ENCODE measurements at places on chromosomes 7 and 10.

DNA sequence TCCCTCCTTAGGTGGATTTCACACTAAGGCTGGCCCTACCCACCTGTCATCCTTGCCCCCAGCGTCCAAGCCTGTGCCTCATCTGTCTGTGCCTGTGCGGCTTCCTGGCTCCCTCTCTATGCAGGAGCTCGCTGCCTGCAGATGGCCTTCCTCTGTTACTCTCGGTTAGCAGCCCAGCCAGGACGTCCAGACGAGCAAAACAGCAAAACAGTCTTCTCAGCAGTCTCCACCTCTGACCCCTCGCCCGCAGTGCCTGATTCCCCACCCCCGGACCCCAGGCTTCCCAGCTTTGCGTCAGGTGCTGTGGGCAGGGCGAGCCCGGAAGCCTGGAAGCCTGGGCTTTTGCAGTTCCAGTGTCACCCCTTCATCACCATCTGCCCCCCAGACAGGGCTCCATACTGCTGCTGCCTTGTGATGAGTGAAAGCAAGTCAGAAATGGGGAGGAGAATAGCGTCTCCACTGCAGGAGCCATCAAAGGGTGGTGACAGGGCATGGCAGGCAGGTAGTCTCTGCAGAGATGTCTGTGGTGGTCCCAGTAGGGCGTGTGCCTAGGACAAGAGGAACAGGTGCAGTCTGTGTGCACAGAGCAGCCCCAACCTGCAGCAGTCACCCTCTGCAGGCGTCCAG, 88.5 kb downstream of the ADCY1 start:
- DNase-seq, result no peak

GRCh38 chr7:64602518-64602917, 39.6 kb upstream of the ZNF680 start:
- no peak for DNase-seq

DNA sequence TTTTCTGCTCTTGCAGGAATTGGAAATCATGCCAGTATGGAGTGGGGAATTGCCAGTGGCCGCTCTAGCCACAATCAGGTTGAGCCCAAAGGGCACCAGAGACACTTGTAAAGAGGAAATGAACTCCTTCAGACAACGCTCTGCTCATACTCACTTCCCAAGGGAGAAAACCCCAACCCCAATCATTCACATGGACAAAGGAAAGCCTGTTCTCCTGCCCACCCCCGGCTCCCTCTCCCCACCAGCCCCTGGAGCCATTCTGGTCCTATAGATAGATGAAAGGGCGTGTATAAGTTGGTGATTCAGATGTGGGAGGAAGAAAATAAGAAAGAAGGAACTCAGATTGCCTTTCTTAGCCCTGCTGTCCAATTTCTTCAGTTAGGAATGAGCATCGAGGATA, 57.4 kb downstream of the GFRA1 start:
- DNase-seq, result no peak

- DNase-seq, result no peak
These were observed 97.6 kb downstream of the TCERG1L start for GRCh38 chr10:131213741-131214505.

DNA sequence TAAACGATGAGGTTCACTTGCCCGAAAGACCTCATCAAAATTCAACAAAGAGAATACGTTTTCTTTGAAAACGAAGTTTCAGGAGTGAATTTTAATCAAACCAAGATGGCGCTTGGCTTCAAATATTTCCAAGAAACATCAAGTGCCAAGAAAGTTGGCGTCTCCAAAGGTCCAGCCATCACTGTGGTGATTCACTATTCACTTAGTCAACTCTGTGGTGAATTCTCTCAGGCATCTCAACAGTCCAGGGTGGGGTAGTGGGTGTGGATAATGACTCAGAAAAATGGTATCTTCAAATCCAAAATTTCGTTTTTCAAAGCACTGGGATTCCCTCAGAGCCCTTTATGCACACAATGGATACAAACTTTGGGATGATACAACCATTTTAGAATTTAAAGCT, 133.1 kb downstream of the SVIL start:
- peak; percentile 79 for DNase-seq

GRCh38 chr7:133650487-133651300, 397.8 kb downstream of the EXOC4 start:
- DNase-seq, result no peak

- no peak for DNase-seq
These were observed 42.3 kb downstream of the IKZF1 start for GRCh38 chr7:50346545-50347497.

- DNase-seq, result no peak
These were observed 6.3 kb downstream of the FAS start for GRCh38 chr10:88996927-88997326.

DNA sequence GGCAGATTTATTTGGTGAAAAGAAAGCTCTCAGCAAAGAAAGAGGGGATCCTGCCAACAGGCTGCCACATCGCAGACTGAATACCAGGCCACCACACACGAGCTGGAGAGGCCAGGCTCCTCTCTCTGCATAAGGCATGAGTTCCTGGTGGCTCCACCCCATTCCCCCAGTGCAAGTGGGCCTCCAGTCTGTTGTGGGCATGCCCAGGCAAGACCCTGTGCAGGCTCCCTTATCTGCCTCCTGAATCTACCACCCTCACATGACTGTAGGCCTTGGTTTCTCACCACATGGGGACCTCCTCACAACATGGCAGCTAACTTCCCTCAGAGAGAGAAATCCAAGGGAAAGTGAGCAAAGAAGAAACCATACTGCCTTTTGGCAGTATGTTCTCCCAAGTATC, 26.7 kb upstream of the CUL1 start:
- DNase-seq, result no peak

- DNase-seq, result no peak
These were observed 18.1 kb downstream of the RAB11FIP2 start for GRCh38 chr10:118028619-118029018.

DNA sequence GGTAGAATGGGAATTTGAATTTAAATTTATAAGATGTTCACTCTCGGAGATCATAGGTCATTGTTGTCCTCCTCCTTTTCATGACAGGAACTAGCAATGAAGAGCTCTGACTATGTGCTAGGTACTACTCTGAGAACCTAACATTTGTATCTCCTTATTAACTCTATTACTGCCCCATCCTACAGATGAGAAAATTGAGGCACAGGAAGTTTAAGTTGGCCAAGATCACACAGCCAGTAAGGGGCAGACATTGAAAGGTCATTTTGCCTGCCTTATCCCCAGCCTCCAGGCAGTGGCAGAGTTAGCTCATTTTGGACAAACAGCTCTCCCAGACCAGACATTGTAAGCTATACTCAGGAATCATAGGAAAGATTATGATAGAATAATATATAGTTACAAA, 6.0 kb downstream of the SRGN start:
- peak; percentile 23 for DNase-seq

DNA sequence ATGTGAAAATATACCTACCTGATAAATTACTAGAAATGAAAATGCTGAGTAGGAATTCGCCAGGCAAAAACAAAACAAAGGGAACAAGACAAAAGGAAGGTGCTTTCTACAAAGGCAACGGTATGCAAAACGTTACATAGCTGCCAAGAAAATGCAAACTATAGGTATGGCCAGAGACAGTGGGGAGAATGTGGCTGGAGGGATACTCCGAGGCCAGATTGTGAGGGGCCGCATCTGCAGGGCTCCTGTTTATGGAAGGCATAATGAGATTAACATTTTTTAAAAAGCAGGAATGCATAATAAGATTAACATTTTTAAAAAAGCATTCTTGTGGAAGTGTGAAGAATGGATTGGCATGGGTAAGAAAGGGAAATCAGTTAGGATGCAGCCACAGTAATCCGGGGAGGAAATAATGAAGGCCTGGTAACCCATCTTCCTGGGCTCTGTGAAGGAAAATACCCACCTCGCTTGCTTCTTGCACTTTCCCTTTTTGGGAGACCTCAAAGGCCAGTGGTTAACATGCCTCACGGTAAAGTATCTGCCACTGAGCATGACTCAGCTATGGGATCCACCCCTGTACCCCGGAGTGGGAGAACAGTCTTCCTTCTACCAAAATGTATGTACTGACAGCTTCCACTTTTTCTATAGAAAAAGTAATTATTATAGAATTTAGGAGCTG, 145.8 kb upstream of the LRRN3 start:
- DNase-seq, result no peak

DNA sequence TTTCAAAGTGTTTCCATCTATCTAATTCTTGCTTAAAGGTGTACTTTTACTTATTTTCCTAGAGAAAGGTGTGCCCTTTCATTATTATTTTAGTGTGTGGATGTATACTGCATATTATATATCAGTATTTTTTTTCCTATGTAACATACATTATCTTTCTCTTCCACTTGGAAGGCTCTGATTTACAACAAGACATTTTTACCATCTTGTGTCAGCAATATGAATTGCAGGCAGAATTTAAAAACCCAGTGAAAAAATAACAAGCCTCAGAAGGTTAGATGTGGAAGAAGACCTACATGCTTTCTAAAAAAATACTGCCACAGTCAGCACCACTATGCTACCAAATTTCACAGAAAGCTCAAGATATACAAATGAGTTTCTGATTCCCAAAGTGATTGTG, 327.7 kb upstream of the STEAP1 start:
- no peak for DNase-seq
